CD8-positive, alpha-beta memory T cell (primary cell): ENCODE measurements at places on chromosomes 6 and 20.

DNA sequence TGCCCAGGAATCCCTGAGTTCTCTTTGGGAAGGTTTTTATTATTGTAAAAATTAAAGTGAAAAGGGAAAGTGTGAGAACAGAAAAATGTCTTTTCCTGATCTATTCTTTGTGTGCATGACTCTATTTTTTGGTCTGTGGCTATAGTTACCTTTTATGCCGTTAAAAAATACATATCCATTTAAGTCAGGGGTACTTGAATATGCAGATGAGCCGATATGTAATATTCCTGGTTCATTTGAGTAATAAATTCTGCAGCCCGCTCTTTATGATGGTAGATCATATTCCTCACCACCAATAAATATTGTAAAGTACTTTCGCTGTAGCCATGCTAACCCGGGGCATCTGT is 503 bp upstream of the MYT1 start:
- no peak for DNase-seq

- no peak for DNase-seq
These were observed 230.1 kb downstream of the PREX1 start for GRCh38 chr20:48597521-48598302.

- no peak for DNase-seq
These were observed 193.0 kb upstream of the ZNF217 start for GRCh38 chr20:53786445-53787267.

- no peak for DNase-seq
These were observed 1.8 kb downstream of the GABRR1 start for GRCh38 chr6:89215391-89215790.

DNA sequence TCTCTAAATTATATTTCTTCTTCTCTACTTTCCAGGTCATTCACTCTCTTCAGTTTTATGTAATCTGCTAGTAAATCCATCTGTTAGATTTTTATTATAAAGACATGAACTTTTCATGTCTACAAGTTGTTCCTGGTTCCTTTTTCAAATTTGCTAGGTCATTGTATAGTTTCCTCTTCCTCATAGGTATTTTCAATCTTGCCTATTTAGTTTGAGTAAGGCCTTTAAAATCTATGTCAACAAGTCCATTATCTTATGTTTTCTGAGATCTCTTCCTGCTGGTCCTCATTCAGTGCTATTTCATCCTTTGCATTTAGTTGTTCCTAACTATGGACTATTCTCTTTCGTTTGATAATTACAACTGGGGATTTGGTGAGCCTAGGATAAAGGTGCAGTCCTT is 11.0 kb downstream of the RRBP1 start:
- DNase-seq = no peak

DNA sequence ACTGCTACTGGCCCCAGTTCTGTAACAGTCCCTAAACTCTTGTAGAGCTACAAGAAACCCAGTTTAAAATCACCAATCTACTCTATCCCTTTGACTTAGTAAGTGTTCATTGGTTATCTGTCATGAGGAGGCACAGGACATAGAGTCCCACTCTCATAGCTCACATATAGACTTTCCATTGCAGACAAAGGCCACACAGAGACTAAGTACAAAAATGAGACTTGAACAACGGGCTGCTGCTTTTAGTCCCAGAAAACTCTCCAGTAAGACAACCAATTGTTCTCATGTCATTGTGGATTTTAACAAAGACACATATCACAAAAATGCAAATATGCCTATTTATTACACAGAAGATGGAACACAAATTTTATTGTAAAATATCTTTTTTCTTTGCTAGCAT is 197.4 kb downstream of the PTPRK start:
- no peak for DNase-seq

- DNase-seq = no peak
These were observed 279.7 kb downstream of the CDH4 start for GRCh38 chr20:61531553-61532345.

GRCh38 chr6:7185561-7185960 is 77.8 kb downstream of the RREB1 start:
- DNase-seq = no peak

DNA sequence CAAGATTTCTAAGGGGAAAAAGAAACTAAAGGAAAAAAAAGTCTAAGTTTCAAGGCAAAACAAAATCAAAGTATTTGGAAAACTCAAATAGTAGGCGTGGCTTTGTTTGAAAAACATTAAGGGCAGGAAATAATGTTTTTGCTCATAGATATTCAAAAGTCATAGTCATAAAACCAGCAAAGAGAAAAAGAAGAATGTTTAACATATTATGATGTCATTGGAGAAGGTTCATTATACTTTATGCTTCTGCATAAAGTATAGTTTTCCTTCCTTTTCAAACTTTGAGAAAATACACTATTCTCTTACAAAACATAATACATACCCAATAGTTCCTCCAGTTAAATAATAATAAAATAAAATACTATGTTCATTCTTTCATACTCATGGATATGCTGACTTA is 13.7 kb downstream of the USP49 start:
- DNase-seq = no peak

DNA sequence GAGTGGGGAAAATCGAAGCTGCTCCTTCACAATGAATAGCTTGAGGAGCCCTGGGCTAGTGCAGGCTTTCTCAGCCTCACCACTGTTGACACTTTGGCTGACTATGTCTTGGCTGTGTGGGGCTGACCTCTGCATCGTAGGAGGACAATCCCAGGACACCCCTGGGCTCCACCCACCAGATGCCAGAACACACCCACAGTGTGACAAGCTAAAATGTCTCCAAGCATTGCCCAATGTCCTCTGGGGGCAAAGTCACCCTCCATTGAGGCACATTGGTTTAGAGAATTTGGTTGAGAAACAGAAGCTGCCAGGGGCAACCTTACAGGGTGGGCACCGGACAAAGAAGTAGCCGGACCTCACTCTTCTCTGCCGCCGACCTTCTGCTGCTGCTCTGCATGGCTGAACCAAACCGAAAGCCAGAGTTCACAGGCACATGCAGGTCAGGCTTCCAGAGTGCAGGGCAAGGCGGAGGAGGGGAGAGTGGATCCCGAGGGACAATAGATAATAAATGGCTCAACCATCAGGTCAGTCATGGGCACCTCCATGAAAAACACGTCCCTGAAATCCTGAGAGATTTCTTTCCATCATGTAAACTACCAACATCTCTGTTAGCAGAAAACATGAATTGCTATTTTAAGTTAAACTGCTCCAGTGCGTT is 189.0 kb downstream of the LRFN2 start:
- no peak for DNase-seq

DNA sequence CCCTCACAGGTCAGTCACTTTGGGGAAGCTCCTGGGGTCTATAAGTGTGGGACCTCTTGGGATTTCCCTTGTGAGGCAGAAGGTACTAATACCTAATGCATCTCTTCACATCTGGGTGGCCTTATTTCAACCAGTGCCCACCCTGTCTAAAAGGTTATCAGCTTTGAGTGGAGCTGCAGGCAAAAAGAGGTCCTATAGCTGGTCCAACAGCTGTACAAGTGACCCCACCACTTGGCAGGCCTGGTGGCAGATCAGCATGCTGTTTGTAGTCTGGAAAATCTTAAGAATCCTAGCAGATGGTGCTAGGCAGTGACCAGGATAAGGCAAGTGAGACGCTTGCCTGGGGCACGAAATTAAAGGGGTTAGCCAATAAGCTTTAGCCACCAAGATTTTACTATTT is 51.6 kb upstream of the GTSF1L start:
- DNase-seq = no peak
